ENCODE measurements at places on chromosomes 16 and 17.

GRCh38 chr17:58665946-58666857 lies 25.6 kb downstream of the TEX14 start:
- DNase-seq, result no peak

DNA sequence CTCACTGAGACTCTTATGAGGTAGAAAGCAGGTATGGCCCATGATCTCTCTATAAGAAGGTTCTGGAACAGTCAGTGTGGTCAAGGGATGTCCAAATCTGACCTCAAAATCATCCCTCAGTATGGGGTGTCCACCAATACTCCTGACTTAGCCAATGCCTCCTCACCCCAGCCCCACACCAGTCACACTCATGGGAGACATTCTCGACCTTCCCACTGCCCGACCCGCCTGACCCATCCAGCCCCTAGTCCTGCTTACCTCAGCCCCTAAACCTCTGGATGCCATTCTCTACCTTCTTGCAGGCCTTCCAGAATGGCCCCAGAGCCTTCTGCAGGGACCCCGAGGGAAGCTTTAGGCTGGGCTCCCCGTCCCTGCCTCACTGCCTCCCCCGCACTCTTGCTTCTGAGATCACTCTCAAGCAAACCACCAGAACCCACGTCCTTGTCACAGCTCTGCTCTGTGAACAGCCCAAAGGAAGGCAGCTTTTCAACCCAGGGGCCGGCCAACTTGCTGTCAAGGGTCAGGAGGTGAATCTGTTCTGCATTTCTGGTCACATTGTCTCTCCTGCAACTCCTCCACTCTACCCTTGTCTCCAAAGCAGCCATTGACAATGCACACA lies 44.9 kb upstream of the RBFOX3 start:
- no peak for DNase-seq

GRCh38 chr16:88941913-88942909 lies 34.8 kb downstream of the CBFA2T3 start:
- no peak for DNase-seq

DNA sequence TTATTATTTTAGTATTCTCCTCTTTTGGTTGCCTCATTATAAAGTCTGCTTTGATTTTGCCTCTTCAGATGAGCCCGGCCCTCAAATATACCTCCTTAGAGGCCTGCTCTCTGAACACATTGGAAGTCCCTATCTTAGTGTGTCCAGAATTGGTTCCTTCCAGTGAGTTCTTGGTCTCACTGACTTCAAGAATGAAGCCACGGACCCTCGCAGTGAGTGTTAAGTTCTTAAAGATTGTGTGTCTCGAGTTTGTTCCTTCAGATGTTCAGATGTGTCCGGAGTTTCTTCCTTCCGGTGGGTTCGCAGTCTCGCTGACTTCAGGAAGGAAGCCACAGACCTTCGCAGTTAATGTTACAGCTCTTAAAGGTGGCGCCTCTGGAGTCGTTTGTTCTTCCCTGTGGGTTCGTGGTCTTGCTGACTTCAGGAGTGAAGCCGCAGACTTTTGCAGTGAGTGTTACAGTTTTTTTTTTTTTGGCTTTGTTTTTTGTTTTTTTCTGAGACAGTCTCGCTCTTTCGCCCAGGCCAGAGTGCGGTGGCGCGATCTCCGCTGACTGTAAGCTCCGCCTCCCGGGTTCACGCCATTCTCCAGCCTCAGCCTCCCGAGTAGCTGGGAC lies 45.8 kb upstream of the NOS2 start:
- no peak for DNase-seq

DNA sequence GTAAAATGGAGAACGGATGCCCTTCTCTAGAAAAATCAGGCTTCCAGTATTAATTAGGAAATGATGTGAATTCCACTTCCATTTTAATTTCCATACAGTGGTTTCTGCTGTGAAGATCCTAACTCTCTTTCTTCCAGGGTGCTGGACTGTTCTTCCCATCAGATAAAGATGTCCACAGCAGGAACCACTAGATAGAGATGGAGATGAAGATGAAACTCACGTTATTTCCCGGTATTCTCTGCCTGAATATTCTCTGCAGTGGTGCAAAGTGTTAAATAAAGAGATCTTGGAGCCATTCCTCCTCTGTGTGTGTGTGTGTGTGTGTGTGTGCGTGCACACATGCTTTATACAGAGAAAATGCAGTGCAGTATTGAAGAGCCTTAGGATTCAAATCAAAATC lies 727.5 kb downstream of the KCNJ2 start:
- no peak for DNase-seq

GRCh38 chr17:17606416-17607000 lies 15.0 kb upstream of the PEMT start:
- no peak for DNase-seq

GRCh38 chr16:72434159-72434558 lies 262.2 kb upstream of the PMFBP1 start:
- DNase-seq, result no peak

DNA sequence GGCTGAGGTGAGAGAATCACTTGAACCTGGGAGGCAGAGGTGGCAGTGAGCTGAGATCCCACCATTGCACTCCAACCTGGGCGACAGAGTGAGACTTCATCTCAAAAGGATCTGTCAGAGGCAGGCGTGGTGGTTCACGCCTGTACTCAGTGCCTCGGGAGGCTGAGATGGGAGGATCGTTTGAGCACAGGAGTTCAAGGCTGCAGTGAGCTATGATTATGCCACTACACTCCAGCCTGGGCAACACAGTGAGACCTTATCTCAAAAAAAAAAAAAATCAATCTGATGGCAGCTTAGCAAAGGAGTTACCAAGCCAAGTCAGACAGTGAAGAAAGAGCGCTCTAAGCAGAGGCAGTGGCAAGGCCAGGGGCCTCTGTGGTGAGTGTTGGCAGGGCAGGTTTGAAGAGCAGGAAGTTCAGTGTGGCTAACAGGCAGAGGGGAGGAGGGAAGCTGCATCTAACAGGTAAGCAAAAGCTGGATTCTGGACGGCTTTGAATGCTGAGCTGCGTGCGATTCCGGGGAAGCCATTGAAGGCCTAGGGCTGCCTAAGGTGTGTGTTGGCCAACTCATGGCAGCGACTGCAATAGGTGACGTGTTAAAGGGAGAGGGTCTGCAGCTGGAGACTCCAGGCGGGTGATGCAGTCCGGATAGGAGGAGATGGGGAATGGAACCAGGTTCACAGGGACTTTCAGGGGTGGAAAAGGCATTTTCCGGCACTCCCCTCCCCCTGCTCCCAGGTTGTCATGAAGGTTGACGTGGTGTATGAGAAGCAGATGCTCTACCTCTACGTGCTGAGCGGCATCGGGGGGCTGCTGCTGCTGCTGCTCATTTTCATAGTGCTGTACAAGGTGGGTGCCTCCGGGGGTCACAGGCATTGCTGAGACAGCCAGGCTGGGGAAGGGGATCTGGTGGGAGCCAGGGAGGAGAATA lies 7.0 kb downstream of the ZNF768 start:
- no peak for DNase-seq

DNA sequence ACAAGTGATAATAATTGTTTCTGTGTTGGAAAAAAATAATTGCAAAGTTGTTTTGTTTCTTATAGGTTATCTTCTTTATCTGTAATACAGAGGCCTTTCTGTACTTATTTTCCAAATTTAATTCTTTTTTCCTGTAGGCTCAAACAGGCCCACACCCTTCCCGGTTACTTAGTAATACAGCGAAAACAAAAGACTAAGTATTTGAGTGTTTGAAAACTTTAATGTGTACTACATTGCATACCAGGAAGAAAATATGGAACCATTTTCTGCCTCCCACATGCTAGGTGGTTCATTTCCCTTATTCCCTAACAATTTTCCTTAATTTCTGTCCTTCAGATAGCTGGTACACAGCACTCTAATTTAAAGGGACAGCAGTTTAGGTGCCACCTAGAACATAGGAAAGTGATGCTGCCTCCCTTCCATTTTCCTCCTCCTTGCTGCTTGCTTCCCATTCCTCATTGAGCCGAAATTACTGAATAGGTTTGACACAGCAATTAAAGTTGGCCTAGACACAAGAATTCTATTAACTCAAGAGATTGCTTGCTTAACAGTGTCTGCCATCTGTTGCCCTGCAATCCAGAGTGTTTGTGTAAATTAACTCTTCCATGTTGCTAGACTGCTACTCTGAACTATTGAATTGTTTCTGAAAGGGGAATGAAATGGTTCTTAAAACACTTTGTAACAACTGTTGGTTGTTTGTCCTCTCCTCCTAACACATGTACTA lies 24.2 kb downstream of the CYB5B start:
- no peak for DNase-seq

GRCh38 chr17:5438716-5439445 lies at the start of gene C1QBP:
TSS of gene C1QBP (minus strand) at chr17:5439155. CDS start at chr17:5439073, 82 bp downstream.
- peak; percentile 91 for DNase-seq

GRCh38 chr16:942436-943060 lies 28.2 kb downstream of the LMF1 start:
- no peak for DNase-seq

DNA sequence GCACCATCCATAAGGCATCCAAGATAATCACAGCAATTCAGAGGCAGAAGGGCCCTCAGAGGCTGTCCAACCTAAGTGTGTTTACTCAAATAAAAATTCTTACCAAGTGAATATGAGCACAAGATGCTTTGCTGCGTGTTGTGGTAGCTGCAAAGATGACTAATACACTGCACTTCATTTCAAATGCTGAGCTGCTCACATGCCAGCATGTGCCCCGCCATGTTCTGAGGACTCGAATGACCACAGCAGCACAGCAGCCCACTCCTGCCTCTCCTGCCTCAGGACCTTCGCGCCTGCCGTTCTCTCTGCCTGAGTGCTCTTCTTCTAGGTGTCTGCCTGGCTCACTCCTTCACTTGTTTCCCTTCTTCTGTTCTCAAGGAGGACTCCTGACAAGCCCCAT lies 19.0 kb downstream of the PIK3R5 start:
- no peak for DNase-seq

GRCh38 chr17:78673395-78673794 lies 96.2 kb upstream of the DNAH17 start:
- no peak for DNase-seq

- DNase-seq, result no peak
Measured at GRCh38 chr17:48439110-48439850, 9.3 kb upstream of the SKAP1 start.

- no peak for DNase-seq
Measured at GRCh38 chr16:86240716-86241363, 269.5 kb upstream of the FOXF1 start.

DNA sequence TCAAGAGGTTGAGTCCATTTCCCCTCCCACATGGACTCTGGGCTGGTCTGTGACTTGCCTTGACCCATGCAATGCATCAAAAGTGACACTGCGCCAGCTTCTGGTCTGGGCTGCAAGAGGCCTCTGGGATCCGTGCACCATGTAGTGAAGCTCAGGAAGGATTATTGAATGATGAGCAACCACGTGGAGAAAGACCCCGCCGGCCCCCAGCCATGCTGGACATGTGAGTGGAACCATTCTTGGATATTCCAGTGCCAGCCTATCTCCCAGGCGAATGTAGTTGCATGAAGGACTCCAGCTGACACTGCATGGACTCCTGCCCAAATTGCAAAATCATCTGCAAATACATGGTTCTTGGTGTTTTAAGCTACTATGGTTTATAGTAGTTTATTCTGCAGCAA lies 7.6 kb upstream of the ALOX15B start:
- no peak for DNase-seq

DNA sequence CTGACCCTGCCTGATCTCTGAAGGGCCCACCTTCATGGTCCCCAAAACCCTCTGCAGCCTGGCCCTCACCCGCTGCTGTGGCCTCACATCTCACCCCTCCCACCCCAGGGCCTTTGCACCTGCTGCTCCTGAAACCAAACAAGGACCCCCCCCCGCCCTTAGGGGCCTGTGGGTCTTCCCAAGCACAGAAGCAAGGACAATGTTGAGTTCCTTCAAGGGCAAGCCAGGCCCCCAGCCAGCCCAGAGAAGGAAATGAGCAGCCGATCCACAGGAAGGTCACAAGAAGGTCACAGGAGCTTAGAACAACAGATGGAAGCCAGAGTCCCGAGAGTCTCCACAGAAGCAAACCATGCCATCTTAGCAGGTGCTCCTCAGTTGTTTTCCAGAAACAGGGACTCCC lies 493 bp upstream of the PDE6G start:
- no peak for DNase-seq

DNA sequence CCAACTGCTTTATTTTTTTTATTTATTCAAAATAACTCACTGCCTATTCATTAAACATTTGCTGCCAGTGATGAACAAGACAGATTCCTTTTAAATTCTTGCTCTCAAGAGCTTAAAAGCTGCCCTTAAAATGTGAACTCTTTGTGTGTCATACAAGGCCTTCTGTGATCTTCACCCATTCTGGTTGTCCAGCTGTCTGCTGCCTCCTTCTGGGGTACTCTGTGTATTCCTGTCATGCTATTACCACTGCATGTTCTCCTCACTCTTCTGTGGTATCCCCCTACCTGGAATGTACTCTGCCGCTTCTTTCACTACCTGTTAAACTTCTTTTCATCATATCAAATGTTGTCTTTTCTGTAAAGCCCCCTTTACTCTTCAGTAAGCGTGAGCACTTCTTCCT lies 165.8 kb downstream of the CHD9 start:
- DNase-seq, result no peak

DNA sequence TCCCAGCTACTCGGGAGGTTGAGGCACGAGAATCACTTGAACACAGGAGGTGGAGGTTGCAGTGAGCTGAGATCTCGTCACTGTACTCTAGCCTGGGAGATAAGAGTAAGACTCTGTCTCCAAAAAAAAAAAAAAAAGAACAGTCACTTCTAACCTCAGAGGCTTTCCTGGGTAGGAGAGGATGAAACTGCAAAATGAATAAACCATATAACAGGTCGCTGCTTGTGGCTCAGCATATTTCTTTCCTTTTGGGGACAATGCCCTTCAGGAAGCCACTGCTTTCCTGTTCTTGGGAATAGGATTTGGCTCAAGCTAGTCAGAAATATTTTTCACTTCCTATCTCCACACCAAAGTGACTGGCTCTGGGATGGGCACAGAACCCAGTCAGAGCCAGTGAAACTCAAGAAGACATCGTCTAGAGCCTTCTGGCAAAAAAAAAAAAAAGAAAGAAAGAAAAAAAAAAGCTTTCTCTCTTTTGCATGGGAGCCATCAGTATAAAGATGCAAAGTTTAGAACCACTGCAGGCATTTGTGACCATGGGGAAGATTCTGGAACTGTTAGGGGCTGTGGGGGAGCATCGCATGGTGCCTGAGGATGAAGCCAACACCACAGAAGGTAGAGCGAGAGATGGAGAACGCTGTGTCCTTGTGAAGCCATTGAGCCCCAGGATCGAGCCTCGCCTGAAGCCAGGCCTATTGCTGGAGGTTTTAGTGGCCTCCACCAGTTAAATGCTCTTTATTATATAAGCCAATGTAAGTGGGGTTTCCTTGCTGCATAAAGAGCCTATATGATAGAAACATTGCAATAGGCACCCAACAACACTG lies 71.8 kb upstream of the MRTFB start:
- DNase-seq, result no peak

Measured in NCI-H460 (cell line).